ENCODE measurements at places on chromosomes 11 and 22.

DNA sequence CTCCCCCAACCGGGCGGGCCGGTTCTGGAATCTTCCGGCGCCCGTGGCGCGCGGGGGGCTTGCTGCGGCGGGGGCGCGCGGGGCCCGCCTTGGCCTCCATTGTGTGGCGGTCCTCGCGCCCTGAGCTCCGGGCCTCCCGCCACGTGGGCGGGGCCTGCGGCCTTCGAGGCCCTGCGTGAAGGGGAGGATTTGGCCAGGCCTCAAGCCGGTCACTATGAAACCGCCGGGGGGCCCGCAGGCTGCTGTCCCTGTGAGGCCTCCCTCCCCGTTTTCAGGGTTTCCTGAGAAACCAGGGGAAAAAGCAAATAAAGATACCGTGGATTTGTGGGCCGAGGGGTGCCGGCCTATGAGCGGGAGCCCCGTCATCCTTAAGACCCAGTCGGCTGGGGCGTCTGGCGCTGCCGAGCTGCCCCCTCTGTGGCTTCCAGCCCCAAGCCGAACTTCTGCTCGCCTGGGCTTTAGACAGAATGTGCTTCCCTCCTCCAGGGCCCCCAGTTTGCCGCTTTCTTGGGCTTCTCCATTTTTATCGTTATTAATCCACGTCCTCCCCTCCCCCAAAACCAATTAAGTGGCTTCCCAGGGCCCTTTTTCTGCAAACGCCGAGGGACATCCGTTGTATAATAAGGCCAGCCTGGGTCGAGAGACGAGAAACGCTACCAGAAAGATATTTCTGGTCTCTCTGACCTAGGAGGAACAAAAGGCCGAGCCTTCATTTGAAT, 602 bp downstream of the EWSR1 start:
- no peak for DNase-seq

GRCh38 chr11:15473954-15474837, 359.5 kb downstream of the INSC start:
- DNase-seq: no peak

GRCh38 chr22:44711241-44711560, 9.2 kb downstream of the PRR5 start:
- DNase-seq: no peak

GRCh38 chr22:41532908-41533825, 11.1 kb downstream of the POLR3H start:
- DNase-seq: peak; percentile 70

- DNase-seq: no peak
These were observed 71.4 kb downstream of the ARHGAP8 start for GRCh38 chr22:44823806-44824205.

DNA sequence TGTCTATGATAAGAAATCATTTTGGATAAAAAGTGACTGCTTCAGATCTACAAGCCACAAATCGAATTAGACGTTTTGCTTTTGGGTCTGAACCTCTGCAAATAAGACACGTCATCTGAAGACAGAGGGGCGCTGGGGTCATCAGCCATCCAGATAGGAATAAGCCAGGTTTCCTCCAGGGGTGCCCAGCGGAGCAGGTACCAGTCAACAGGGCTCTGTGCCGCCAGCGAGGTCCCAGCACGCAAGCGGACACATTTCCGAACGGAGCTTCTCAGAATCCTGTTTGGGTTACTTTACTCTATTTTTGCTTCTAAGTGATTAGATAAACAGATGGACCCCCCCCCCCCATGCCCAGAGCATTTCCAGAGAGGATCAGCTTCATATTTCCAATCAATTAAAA, 873.8 kb downstream of the BRD1 start:
- no peak for DNase-seq

GRCh38 chr22:22753526-22754267, 109.3 kb downstream of the GGTLC2 start:
- DNase-seq: no peak

DNA sequence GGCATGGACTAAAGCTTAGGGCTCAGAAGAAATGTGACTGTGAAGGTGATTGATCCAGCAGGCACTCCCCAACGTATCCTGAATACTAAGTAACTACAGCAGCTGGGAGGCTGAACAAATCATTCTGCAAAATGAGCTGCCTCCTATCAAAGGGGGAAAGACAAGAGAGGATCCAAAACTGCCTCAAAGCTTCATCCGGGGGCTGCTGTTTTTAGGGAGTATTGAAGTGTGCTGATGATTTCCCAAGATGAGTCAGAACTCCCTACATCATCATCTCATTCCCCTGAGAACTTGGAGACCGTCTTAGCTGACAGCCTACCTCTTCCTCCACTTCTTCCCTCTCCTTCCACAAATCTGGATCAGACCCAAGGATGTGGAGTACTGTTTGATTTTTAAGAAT, 108.4 kb upstream of the GRAMD1B start:
- no peak for DNase-seq

- no peak for DNase-seq
These were observed 17.0 kb upstream of the KCTD14 start for GRCh38 chr11:78039919-78040671.

All from C1 segment of cervical spinal cord (tissue), 14 donors.